ENCODE measurements at places on chromosomes 16 and 17.
A peak's percentile ranks its signal among the peaks of the same experiment; 100 is the strongest.

DNA sequence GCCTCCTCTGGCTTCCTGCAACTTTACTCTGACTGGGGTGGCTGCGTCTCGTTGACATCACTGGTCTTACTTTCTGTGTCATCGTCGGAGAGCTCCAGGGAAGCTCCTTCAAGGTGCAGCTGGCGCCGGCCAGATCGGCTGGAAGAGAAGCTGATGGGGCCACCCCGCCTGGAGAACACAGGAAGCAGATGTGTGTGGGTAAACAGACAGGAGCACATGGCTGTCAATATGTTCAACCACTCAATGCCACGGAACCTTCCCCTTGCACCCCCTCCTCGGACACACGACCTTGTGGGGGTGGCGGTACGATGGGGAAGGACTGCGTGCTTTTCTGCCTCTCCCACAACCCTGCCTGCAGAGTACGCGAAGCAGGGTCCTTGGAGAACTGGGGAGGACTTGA is 40.1 kb downstream of the NDEL1 start:
- no peak for DNase-seq

DNA sequence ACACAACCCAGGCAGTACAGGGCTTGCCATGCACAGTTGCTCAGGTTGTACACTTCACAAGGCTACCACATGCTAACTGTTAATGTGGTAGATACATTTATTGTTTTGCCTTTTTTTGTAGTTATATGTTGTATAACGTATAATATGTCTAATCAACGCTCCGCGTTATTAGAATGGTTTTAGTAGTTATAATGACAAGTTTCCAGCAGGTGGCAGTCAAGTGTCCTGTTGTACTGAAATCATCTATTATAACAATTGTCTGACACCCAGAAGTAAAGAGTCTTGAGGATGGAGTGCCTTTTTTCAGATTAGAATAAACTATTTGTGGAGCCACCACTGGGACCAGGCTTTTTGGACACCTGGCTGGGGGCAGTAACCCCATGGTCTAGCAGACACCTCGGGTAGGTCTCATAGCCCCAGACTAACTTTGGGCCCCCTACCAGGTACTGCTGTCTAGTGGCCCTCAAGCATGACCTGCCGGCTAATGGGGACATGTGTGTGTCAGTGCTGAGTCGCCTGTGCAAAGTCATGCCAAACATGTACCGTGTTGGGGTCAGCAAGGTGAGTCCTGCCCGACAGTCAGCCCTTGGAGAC is 32.8 kb downstream of the MYO15A start:
- DNase-seq, result no peak

- DNase-seq, result no peak
Measured at GRCh38 chr16:49625311-49626065, 230.4 kb downstream of the ZNF423 start.

DNA sequence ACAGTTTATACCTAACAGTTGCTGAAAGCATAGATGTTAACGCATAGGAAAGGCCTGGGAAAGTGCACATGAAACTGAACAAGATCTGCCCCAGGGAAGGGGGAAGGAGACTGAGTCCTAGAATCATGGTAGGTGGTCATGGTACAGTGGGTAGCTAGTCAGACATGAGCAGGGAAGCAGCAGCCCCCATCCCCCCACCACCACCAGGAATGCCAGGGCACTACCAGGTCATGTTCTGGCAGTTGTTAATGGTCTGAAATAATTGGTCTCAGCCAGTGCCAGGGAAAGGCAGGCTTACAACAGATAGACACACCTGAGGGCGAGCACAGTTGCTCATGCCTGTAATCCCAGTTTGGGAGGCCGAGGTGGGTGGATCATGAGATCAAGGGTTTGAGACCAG is 185.2 kb downstream of the CPPED1 start:
- DNase-seq, result peak; percentile 53

DNA sequence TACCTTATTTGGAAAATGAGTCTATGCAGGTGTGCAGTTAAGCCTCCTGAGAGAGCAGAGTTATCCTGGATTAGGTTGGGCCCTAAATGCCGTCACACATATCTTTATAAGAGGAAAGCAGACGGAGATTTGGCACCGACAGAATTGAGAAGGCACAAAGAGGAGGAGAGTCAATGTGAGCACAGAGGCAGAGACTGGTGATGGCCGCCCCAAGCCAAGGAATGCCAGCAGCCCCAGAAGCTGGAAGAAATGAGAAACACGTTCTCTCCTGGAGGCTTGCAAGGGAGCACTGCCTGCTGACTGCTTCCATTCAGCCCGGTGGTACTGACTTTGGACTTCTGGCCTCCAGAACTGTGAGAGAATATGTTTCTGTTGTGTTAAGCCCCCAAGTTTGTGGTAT is 3.2 kb downstream of the SLC46A1 start:
- DNase-seq, result no peak

- peak; percentile 82 for DNase-seq
Measured at GRCh38 chr17:3032258-3033247, 30.9 kb downstream of the OR1D5 start.

Data from mesenteric fat pad (tissue), 1 donor.